Fibroblast of villous mesenchyme (primary cell): ENCODE measurements at places on chromosomes 2 and 18. TPM values are rescaled to one million over a fixed set of nuclear protein-coding genes. Genes with fewer than 3 reads are reported as not detected.
A peak's percentile ranks its signal among the peaks of the same experiment; 100 is the strongest.

FSHR gene
- total RNA-seq = not detected in 2 replicates

CYRIA gene
- 0.43 and 0.97 TPM in 2 replicates for total RNA-seq

DYNAP gene
- not detected in 2 replicates for total RNA-seq

MARCO gene
- not detected in 2 replicates for total RNA-seq

PARD6G gene
- total RNA-seq = 1.7 and 3.5 TPM in 2 replicates

KCNG2 gene
- total RNA-seq = under 0.01 and 0.64 TPM in 2 replicates

INPP5D gene
- under 0.01 and 0.64 TPM in 2 replicates for total RNA-seq

ANKRD62 gene
- total RNA-seq = not detected in 2 replicates

ELOA2 gene
- total RNA-seq = not detected in 2 replicates

VAMP8 gene
- total RNA-seq = 2.2 and 3.5 TPM in 2 replicates

CFAP65 gene
- total RNA-seq = not detected in 2 replicates

GRCh38 chr18:62332964-62333695 is 8.0 kb downstream of the TNFRSF11A start:
- no peak for DNase-seq

- DNase-seq = peak; percentile 55
These were observed 30.5 kb upstream of the PLB1 start for GRCh38 chr2:28465148-28465885.

DNA sequence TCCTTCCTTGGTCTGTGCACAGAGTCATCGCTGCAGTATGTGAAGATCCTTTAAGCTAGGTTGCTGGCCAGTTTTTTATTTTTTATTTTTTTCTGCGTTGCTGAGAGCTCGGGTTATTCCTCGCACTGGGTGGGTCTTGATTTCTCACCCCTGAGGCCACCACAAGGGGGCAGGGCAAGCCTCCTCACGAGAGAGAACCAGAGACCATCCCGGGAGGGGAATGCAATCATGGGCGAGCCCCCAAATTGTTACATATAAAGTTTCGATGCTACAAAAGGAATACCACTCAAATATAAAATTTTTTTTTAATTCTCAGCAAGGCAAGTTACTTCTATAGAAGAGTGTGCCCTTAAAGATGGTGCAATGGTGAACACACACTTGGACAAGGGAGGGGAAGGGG is 24.9 kb downstream of the HTR2B start:
- no peak for DNase-seq

- peak; percentile 68 for DNase-seq
These were observed 7.4 kb downstream of the CYB5A start for GRCh38 chr18:74284191-74284979.

GRCh38 chr18:9365406-9365805 is 30.8 kb downstream of the TWSG1 start:
- no peak for DNase-seq

- no peak for DNase-seq
These were observed 322.1 kb downstream of the EN1 start for GRCh38 chr2:118525346-118525745.

DNA sequence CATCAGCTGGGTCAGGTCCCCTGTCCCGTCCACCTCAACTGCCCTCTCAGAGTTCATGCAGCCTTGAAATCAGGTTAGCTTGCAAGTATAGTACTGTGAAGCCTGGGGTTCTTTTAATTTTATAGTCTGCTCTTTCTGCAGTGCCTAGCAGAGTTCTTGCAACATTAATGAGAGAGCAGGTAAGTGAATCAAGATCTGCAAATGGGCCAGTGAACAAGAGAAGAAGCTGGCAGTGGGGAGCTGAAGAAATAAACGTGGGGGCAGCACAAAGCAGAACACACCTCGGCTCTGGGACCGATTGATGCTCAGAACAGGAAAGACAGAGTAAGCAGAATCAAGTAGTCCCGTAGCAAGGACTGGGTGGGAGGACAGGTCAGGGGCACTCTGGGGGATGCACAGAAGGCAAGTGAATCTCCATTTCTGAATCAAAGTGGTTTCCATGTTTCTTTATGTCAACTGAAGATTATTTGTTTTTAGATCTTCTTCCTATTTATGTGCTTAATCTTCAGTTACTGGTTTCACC is 675.5 kb downstream of the RNF144A start:
- no peak for DNase-seq

GRCh38 chr2:160022162-160022561 is 40.3 kb downstream of the PLA2R1 start:
- DNase-seq = no peak

DNA sequence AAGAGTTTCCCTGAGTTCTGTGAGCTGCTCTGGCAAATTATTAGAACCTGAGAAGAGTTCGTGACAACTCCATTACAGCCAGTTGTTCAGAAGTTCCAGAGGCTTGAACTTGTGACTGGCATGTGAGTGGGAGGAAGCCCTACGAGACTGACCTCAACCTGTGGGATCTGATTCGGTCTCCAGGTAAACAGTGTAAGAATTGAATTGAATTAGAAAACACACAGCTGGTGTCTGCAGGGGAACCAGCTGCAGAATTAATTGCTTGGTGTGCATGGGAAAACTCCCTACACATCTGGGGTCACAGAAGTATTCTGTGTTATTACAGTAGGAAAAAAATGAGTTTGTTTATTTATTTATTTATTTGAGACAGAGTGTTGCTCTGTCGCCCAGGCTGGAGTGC is 14.0 kb upstream of the ITSN2 start:
- DNase-seq = no peak

DNA sequence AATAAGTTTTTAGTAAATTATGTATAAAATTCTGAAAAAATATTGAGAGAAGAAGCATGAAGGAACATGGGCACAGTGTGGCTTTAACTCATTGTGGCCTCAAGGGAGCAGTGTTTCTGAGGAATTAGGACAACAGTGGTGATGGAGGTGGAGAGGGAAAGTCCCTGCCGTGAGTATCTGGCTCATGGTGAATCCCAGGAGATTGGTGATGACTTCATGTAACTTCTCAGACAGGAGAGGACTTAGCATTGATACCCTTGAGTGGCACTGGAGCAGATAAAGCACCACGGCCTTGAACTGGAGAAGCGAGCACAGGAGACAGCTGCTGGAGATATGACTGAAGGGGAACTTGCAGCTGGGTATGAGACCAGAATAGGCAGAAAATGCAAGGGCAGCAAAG is 35.0 kb upstream of the LRP1B start:
- peak; percentile 38 for DNase-seq

GRCh38 chr2:188524519-188525113 is 232.9 kb downstream of the GULP1 start:
- DNase-seq = peak; percentile 81

DNA sequence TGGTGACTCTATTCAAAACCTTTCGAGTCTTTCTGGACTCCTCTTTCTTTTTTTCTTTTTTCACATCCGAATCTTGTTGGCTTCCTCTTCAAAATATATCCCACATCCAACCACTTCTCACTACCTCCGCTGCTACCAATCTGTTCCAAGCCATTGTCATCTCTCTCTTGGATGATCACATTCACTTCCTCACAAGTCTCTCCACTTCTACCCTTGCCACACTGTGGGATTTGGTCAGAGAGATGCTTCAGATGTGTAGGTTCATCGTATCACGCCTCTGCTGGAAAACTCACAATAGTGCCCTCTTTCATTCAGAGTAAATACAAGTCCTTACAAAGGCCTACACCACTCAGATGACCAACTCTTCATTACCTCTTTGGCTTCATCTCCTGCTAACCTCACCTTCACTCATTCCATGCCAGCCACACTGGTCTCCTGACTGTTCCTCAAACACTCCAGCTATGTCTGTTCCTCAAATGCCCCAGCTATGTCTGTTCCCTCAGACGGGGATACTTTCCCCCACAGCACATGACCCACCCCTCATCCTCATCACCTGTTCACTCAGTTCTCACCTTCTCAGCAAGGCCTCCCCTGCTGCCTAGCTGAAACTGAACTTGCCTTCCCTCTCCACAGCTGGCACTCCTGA is 67.2 kb upstream of the PELI1 start:
- DNase-seq = no peak

DNA sequence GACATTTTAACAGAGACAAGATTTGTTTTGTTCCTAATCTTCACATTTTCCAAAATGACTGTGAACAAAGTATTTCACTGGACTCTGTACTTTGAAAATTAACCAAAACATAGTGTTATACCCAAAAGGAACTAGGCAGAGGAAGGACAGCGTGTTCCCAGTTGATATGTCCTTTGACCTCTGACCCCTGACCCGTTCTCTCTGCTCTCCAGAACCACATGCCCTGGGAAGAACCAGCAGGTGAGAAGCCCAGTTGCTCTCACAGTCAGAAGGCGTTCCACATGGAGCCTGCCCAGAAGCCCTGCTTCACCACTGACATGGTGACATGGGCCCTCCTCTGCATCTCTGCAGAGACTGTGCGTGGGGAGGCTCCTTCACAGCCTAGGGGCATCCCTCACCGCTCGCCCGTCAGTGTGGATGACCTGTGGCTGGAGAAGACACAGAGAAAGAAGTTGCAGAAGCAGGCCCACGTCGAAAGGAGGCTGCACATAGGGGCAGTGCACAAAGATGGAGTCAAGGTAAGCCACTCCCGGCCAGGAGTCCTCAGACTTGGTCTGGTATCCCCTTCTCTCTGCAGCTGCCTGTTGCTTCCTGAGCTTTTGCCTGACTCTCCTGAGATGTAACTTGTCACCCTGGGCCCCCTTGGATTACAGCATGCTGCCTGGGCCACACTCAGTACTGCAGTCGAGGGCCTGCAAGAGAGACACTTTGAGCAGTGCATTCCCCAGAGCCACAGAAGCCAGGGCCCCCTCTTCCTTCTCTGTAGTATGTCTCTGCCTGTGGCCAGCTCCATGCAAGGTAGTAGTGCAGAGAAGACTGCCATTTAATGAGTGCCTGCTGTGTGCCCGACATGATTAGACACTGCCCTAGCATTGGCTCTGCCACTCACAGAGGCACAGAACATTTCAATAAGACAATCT is 94.3 kb downstream of the ARHGEF4 start:
- DNase-seq = no peak

- peak; percentile 71 for DNase-seq
These were observed 3.7 kb downstream of the FBXO48 start for GRCh38 chr2:68463287-68463877.

GRCh38 chr2:156333274-156333950 is 891 bp upstream of the NR4A2 start:
- no peak for DNase-seq
